Osteocyte (in vitro differentiated cells): ENCODE measurements at places on chromosomes 5 and 9. TPM values are rescaled to one million over a fixed set of nuclear protein-coding genes. Genes with fewer than 3 reads are reported as not detected.

The SLC26A2 gene
- 39.7 and 41.8 TPM in 2 replicates for total RNA-seq

GRCh38 chr5:27969157-27969556, 930.8 kb upstream of the CDH9 start:
- H3K27ac ChIP-seq = no peak overlapping the region
- H3K27me3 ChIP-seq = no peaks in the 10 kb centered on the region
- no peaks in the 10 kb centered on the region for H3K4me1 ChIP-seq
- H3K4me3 ChIP-seq = no peak overlapping the region

DNA sequence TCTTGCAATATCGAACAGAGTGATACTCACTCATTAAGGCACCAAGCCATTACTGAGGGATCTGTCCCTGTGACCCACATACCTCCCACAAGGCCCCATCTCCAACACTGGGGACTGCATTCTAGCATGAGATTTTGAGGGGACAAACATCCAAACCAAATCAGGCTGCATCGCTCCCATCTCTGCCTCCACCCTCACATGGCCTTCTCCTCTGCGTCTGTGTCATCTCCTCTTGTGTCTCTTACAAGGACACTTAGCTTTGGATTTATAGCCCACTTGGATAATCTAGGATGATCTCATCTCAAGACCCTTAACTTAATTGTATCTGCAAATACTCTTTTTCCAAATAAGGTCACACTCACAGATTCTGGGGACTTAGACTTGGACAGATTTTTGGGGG, 284.4 kb upstream of the DAP start:
- H3K4me3 ChIP-seq = no peak overlapping the region
- peaks cover 2% of the 10 kb centered on the region for H3K27me3 ChIP-seq
- H3K27ac ChIP-seq = no peak overlapping the region
- no peaks in the 10 kb centered on the region for H3K4me1 ChIP-seq
- no peaks in the 10 kb centered on the region for H3K36me3 ChIP-seq

GRCh38 chr5:143760131-143760505, 51.8 kb upstream of the HMHB1 start:
- no peak overlapping the region for H3K4me3 ChIP-seq
- peaks cover 9% of the 10 kb centered on the region for H3K4me1 ChIP-seq
- no peak overlapping the region for H3K27ac ChIP-seq
- H3K27me3 ChIP-seq = no peaks in the 10 kb centered on the region

DNA sequence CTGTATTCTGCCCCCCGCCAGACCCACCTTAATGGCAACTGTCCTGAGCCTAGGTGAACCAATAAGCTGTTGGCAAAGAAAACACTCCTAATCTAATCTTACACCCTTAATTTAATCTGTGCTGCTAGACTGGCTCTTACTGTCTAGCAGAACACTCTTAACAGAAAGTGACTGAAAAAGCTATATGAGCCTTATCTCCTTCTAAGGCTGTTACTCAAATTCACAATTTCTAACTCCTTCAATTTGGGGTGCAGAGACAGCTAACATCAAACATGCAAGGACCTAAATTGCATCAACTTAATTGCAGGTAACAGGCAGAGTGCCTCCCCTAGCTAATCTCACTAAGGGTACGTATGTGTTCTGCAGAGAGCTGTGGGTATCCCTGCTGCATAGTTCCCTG, 49.5 kb upstream of the MAP1B start:
- no peak overlapping the region for H3K27ac ChIP-seq
- no peaks in the 10 kb centered on the region for H3K36me3 ChIP-seq
- peaks cover 61% of the 10 kb centered on the region for H3K27me3 ChIP-seq
- H3K4me3 ChIP-seq = no peak overlapping the region
- DNase-seq = no peak

The C9orf50 gene
- total RNA-seq = not detected in 2 replicates

The FAM163B gene
- not detected in 2 replicates for total RNA-seq

The ACSL6 gene
- not detected in 2 replicates for total RNA-seq

DNA sequence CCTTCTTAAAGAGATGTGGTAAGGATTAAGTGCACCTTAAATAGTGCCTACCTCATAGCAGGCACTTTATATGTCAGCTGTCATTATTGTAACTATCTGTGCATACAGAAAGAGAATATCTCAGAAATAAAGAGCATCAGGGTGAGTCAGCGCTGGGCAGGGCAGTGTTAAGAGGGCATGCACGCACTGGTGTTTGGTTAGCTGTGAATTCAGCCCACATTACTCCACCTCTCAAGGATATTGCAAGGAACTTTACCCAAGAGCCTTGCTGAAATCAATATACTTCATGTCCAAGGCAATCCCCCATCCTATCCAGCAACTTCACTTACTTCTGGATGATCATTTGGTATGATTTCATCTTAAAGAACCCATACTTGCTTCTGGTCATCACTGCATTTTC, 300.9 kb downstream of the NTRK2 start:
- peaks cover 43% of the 10 kb centered on the region for H3K4me1 ChIP-seq
- H3K36me3 ChIP-seq = no peaks in the 10 kb centered on the region
- peak overlapping the region; percentile 36 for H3K27ac ChIP-seq
- no peaks in the 10 kb centered on the region for H3K27me3 ChIP-seq

GRCh38 chr5:169260896-169261569, 39.9 kb downstream of the SLIT3 start:
- no peak for DNase-seq
- no peaks in the 10 kb centered on the region for H3K27me3 ChIP-seq
- H3K4me3 ChIP-seq = no peak overlapping the region
- H3K4me1 ChIP-seq = peaks cover 15% of the 10 kb centered on the region
- no peak overlapping the region for H3K27ac ChIP-seq

The TEX48 gene
- total RNA-seq = not detected in 2 replicates

DNA sequence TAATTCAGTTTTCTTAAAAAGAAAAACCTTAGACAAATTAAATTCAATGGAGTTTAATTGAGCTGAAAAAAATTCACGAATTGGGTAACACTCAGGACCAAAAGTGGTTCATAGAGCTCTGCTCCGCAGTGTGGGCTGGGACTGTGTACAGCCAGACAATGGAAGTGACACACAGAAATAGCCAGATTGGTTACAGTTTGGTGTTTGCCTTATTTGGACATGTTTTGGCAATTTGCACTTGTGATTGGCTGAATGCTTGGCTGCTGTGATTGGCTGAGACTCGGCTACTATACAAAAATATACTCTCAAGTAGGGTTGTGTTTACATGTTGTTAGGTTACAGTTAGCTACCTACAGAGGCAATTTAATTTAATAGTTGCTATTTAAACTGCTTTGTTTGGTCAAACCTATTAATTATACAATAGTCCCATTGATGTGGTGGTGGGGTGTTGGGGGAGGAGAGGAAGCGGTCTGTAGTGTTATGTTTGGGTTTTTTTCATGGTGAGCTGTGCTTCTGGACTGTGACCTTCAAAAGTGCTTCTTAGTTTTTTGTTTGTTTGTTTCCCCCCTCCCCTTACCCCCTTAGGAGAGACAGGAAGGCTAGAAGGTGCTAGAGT, 95.2 kb downstream of the CNTLN start:
- no peaks in the 10 kb centered on the region for H3K27me3 ChIP-seq
- no peak overlapping the region for H3K27ac ChIP-seq
- H3K4me3 ChIP-seq = no peak overlapping the region
- H3K4me1 ChIP-seq = peaks cover 3% of the 10 kb centered on the region

The TMEFF1 gene
- 8.6 and 9.1 TPM in 2 replicates for total RNA-seq

- H3K4me3 ChIP-seq = no peak overlapping the region
- H3K4me1 ChIP-seq = peaks cover 1% of the 10 kb centered on the region
- peaks cover 2% of the 10 kb centered on the region for H3K36me3 ChIP-seq
- H3K27ac ChIP-seq = no peak overlapping the region
- no peaks in the 10 kb centered on the region for H3K27me3 ChIP-seq
- DNase-seq = no peak
Observed at GRCh38 chr9:77935974-77936373, 95.6 kb downstream of the GNAQ start.

GRCh38 chr5:108762660-108763059, 15.0 kb downstream of the FER start:
- H3K27ac ChIP-seq = no peak overlapping the region
- no peak overlapping the region for H3K4me3 ChIP-seq
- H3K4me1 ChIP-seq = peaks cover 12% of the 10 kb centered on the region
- H3K36me3 ChIP-seq = peaks cover 15% of the 10 kb centered on the region
- no peaks in the 10 kb centered on the region for H3K27me3 ChIP-seq

DNA sequence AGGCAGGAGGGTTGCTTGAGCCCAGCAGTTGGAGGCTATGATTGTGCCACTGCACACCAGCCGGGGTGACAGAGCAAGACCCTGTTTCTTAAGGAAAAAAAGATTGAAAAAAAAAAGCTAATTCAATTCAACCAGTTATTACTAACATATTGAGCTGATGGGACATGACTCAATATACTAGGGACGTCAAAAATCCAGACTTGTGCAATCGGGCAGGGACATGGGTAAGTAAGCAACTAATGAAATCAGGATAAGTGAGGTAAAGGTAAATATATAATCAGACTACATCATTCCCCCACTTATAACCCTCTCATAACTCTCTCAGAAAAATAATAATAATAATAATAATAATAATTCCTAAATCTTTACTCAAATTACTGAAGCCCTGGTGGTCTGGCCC, 975 bp upstream of the HAVCR1 start:
- no peaks in the 10 kb centered on the region for H3K36me3 ChIP-seq
- no peaks in the 10 kb centered on the region for H3K27me3 ChIP-seq
- H3K4me3 ChIP-seq = no peak overlapping the region
- DNase-seq = no peak
- no peak overlapping the region for H3K27ac ChIP-seq

- H3K4me1 ChIP-seq = peaks cover 15% of the 10 kb centered on the region
- no peaks in the 10 kb centered on the region for H3K36me3 ChIP-seq
- no peak overlapping the region for H3K4me3 ChIP-seq
- DNase-seq = no peak
- H3K27me3 ChIP-seq = no peaks in the 10 kb centered on the region
Observed at GRCh38 chr5:157282150-157282549, 16.2 kb downstream of the CYFIP2 start.

DNA sequence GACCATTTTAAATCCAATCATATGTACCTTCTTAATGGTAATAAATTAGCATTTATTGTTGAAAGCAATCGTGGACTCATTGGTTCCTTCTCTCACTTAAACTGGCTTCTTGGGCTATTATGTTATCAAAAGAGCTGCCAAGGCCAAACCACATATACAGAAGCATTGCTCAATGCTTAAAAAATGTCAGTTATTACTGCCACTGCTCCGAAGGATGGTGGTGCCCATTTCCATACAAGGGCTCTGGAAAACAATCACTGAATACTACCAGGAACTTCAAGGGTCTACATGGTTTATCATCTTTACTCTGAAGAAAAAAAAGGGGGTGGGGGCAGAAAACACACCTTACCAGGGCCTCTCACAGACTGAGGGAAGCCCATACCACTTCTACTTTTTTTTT, 104.3 kb downstream of the GNAQ start:
- H3K27me3 ChIP-seq = no peaks in the 10 kb centered on the region
- H3K27ac ChIP-seq = peak overlapping the region; percentile 77
- H3K4me1 ChIP-seq = peaks cover 60% of the 10 kb centered on the region
- DNase-seq = no peak

The SH3GL2 gene
- total RNA-seq = 0.16 TPM in 1 of 2 replicates, not detected in the other

DNA sequence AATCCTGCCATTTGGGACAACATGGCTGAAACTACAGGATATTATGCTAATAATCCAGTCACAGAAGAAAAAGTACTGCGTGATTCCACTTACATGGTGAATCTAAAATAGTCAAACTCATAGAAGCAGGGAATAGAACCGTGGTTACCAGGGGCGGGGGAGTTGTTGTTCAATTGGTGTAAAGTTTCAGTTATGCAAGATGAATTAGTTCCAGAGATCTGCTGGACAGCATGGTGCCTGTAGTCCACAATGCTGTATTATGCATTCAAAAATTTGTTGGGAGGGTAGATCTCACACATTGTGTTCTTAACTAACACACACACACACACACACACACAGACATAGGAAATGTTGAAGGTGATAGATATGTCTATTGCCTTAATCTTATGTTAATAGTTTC, 480.5 kb downstream of the DMRT2 start:
- H3K36me3 ChIP-seq = no peaks in the 10 kb centered on the region
- no peak for DNase-seq
- H3K4me1 ChIP-seq = no peaks in the 10 kb centered on the region
- no peaks in the 10 kb centered on the region for H3K27me3 ChIP-seq

- H3K4me1 ChIP-seq = no peaks in the 10 kb centered on the region
- H3K4me3 ChIP-seq = no peak overlapping the region
- no peaks in the 10 kb centered on the region for H3K36me3 ChIP-seq
- peaks cover 7% of the 10 kb centered on the region for H3K27me3 ChIP-seq
Observed at GRCh38 chr5:138482638-138483037, 17.4 kb downstream of the EGR1 start.

- H3K27ac ChIP-seq = no peak overlapping the region
- H3K4me1 ChIP-seq = peaks cover 2% of the 10 kb centered on the region
- no peak overlapping the region for H3K4me3 ChIP-seq
- H3K36me3 ChIP-seq = no peaks in the 10 kb centered on the region
Observed at GRCh38 chr5:100791391-100791790, 111.7 kb downstream of the ST8SIA4 start.

GRCh38 chr9:106286249-106286648, 576.7 kb upstream of the ZNF462 start:
- H3K4me3 ChIP-seq = no peak overlapping the region
- peaks cover 12% of the 10 kb centered on the region for H3K27me3 ChIP-seq
- no peaks in the 10 kb centered on the region for H3K36me3 ChIP-seq
- no peak overlapping the region for H3K27ac ChIP-seq
- H3K4me1 ChIP-seq = peaks cover 10% of the 10 kb centered on the region

The PTGS1 gene
- total RNA-seq = 2.5 and 3.1 TPM in 2 replicates

DNA sequence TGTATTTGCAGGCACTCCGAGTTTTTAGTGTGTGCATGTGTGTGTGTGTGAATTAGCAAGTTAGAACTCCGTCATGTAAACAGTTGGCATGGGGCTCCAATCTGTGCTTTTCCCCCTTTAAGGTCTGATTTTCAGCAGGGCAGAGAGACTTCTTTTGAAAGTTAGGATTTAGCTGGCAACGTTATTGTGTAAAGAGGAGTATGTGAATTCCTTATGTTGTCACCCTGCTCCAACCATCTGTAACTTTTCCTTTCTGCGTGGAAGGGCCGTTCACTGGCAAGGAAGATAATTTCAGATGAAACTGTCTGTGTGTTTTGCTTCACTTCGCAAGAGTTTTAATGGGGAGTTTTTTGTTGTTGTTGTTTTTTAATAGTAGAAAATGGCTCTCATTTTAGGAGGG, 332 bp downstream of the SGCD start:
- peak overlapping the region; percentile 88 for H3K27ac ChIP-seq
- H3K4me3 ChIP-seq = peak overlapping the region; percentile 78
- no peaks in the 10 kb centered on the region for H3K27me3 ChIP-seq
- peaks cover 6% of the 10 kb centered on the region for H3K36me3 ChIP-seq
